PC-9 (cell line): ENCODE measurements at places on chromosomes 2 and 18. TPM values are rescaled to one million over a fixed set of nuclear protein-coding genes. Genes with fewer than 3 reads are reported as not detected.

GRCh38 chr18:75678627-75679026 lies 251.1 kb upstream of the SMIM21 start:
- no peak for DNase-seq

DNA sequence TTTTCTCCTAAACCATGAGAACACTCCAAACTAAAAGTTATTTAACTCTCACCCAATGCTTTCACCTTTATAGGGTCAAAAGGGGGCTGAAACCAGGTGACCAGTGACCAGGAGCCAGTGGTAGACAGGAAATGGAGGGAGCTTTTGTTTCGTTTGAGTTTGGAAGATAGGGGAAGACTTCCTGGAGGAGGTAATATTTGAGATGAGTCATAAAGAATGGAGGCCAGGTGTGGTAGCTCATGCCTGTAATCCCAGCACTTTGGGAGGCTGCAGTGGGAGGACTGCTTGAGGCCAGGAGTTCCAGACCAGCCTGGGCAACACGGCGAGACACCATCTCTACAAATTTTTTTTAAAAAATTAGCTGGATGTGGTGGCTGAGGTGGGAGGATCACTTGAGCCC lies 8.5 kb downstream of the FAM161A start:
- no peak for DNase-seq

- DNase-seq: no peak
Measured at GRCh38 chr2:140091926-140092325, 1311.7 kb upstream of the NXPH2 start.

DNA sequence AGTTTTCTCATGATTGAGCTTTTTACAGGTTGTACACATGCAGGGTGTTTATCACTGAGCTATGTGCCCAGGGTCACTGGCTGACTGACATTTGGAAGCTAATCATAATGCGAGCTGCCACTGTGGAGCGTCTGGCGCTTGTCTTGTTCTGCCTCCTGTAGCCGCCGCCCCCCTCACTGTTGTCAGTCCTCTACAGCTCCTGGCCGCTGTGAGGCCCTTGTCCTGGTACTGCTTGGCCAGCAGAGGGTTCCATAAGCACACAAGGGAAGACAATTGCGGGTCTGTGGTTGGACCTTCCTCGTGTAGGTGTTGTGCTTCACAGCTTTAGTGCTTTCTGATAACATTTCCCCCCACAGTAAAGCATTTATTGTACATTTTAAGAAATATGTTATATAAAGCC lies 105.6 kb upstream of the LDLRAD4 start:
- DNase-seq: no peak

DNA sequence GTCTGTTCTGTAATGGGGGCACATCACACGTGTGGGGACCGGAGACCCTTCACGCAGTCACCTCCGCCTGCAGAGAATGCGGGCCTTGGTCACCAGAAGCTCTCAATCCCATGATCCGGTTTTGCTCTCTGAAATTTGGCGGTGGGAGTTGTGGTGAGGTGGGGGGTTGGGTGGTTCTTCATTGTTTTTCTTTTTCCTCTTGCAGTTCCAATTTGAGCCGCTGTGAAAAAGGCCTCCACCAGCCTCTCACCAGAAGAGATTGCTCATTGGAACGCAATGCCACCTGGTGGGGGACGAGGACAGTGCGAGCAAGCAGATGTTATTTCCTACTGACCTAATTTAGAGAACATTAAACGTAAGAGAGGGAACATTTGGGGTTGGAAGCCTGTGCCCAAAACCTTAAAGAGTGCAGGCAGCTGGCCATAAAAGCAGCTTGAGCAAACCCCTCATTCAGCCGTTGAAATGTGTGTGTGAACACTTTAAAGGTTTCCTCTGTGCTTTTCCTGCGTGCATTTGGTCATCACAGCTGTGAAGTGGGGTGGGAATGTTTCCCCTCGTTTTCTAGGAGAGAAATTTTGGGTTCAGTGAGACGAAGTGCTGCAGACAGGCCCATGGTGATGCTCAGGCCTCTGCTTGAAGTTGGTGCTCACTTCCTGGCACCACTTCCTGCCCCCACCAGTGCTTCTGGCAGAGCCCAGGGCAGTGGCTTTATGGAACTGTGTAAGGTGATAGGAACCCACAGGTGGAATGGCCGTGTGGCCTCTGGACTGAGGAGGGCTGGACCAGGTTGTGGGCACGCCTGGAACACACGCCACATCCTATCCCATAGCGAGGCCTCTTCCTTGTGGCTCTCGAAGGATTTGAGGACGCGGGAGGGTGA lies 61.7 kb downstream of the ZCCHC2 start:
- DNase-seq: peak; percentile 68

DNA sequence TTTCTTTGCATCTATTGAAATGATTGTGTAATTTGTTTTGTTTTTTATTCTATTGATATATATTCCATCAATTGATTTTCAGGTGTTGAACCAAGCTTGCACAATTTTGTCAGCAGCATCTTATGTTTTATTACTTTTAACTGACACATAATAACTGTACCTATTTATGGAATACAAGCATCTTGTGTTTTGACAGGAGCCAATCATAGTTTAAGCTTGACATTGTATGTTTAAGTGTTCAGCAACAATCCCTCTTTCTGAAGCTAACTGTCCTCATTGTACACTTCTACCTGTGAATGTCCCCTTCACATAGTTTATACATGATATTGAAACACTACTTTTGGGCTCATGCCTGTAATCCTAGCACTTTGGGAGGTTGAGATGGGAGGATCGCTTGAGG lies 1017.6 kb upstream of the GYPC start:
- no peak for DNase-seq

DNA sequence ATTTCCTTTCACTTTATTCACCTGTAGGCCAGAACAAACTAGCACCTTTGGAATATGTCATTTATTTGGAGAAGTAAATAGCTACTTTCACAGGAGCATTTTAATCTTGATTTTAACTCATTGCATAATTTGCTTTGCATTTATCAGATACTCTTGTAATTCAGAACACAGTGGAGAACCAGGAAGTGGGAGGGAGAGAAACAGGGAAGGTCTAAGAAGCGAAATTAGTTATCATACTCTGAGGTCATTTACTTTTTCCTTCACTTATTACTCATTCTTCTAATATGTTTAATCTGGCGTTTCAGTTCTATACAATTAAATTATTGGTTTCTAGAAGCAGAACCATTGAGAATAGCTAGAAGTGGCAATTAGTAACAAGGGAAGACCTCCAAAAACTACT lies 20.7 kb downstream of the RBM44 start:
- no peak for DNase-seq

Gene ACVR1C
- total RNA-seq: 0.04 and 0.30 TPM in 2 replicates

Gene SLC9A4
- 0.85 and 1.1 TPM in 2 replicates for total RNA-seq

Gene RBBP8
- total RNA-seq: 22.0 and 28.4 TPM in 2 replicates

Gene DQX1
- total RNA-seq: 1.3 and 1.7 TPM in 2 replicates

Gene ZC3H6
- 9.1 and 10.0 TPM in 2 replicates for total RNA-seq
